ENCODE measurements at places on chromosomes 5 and 9.

DNA sequence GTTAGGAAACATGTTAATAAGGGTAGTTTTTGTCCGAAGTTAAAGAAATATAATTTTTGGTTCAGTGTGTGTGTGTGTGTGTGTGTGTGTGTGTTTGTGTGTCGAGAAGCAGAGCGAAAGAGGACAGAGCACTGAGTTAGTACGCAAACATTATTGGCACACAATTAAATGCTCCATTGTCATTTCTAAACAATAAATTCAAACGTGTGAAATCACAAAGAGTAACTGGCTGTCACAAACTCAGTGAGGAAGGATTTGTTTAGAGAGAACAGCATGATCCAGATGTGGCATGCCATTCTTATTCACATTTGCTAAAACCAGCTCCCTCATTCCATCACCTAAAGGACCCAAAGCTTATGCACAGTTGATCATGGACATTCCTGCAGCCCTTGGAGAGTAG lies 970.8 kb downstream of the DTWD2 start:
- no peak for DNase-seq

DNA sequence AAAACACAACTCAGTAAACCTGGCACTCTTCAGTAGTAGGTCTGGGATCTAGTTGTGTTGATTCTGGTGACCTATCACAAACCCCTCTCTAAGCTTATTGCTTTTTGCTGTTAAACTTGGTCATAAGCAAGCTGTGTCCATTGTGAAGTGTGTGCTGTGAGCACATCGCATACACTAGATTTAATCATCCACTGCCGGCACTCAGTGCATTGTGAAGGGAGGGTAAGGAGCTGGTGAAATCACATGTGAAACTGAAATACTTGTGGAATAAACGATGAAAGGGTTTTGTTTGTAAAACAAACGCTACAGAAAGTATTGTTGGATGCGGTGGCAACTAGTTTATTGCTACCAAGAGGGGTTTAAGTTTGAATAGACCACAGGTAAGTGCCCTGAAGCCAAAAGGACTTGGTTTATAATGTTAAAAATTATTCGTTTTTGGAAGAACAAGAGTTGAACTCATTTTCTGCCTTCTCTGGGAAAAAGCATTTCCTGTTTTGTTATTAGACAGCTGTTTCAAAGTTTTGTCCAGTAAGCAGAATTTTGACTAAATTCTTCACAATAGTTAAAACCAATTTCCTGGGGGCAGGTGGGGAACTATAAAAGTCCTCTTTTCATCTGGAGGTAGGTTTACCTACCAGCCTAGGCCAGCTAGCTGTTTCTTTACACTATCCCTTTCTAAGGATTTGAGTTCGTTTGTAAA lies 24.6 kb downstream of the TJP2 start:
- DNase-seq, result no peak

DNA sequence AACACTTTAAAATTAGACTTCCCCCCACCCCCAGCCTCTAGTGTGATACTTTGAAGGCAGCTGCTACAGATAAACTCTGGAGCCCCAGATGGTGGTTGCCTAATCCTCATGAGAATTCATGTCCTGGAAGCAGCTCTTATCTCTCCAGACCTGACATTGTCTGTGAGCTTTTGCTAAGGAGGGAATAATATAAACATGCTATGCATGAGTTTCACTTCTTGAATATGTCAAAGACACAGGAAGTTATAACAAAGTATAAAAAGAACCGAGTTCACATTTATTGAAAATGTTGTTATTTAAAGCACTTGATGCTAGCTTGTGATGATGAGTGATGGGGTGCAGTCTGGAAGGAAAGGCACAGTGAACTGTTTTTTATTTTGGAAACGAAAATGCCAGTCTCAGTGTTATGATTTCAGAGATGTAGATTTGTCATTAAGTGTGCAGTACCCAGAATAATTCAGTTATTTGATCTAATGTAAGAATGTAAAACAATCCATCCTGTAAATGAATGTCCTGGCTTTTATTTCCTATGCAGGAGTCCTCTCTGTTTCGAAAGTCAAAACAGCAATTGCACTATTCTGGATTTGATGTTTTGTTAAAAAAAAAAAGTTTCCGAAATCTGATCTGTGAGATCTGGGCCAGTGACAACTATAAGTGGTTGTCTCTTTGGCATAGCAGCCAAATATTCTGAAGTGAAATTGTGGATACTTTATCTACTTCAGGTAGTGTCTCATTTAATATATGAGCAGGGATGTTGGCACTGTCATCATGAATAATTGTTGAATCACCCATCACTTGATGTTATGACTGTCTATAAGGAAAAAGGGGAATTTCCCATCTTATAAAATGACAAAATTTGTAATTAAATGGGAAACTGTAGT lies 77.0 kb downstream of the ZCCHC7 start:
- no peak for DNase-seq

GRCh38 chr9:84754461-84754860 lies 84.9 kb downstream of the NTRK2 start:
- no peak for DNase-seq

- DNase-seq, result no peak
Measured at GRCh38 chr5:132812781-132813598, at the start of gene SOWAHA. Gene SOWAHA (plus strand): TSS chr5:132813302. CDS start chr5:132813622, 320 bp downstream.

DNA sequence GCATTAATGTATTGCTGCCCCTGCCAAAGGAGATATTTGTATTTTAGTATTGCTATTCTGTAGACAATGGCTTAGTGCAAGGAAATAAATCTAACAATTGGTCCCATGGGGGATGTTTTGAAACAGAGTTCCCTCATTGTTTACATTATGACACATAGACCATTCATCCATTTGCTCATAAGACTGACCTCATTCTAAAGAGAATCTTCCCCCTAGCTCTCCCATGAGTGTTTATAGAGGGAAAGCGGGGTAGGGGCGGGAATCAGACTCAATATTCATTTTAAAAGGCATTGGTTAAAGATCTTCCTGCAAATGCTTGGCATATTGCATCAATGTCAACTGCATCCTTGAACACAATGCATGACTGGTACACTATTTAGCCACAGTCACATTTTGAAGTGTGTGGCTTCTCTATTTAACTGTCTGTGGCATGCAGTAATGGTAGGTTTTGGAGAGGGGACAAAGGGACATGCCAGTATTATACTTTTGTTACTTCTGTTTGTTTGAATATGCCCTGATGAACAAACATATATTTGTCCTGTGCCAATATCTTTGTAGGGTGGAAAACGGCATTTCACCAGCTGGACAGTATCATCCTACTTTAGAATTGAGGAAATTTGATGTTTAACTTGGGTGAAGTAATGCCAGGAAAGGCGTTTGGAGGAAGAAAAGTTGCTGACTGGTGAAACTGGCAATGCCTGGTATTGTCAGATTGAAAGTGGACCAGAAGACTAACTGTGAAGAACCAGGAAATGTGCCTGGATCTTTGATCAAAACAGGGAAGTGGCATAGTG lies 84.1 kb upstream of the MEGF10 start:
- DNase-seq, result no peak

GRCh38 chr5:178327446-178327845 lies 94.8 kb upstream of the PHYKPL start:
- no peak for DNase-seq

Measured in activated T-helper 1 cell treated with anti-CD3 and anti-CD28 coated beads, Interleukin-12 subunit alpha, Interleukin-12 subunit beta, Interleukin-2, Interleukin-4 antibody, amounts not matched to agents 30 ng/mL and 10 ng/mL and 1 ng/mL, durations not matched to agents 14 hours and 24 hours and 36 hours (primary cell).